ENCODE measurements at places on chromosomes 7 and 10.

GRCh38 chr7:148584154-148584827, 6.3 kb upstream of the C7orf33 start:
- no peak for DNase-seq

GRCh38 chr10:25017154-25017590, 760 bp downstream of the THNSL1 start:
- DNase-seq, result no peak

DNA sequence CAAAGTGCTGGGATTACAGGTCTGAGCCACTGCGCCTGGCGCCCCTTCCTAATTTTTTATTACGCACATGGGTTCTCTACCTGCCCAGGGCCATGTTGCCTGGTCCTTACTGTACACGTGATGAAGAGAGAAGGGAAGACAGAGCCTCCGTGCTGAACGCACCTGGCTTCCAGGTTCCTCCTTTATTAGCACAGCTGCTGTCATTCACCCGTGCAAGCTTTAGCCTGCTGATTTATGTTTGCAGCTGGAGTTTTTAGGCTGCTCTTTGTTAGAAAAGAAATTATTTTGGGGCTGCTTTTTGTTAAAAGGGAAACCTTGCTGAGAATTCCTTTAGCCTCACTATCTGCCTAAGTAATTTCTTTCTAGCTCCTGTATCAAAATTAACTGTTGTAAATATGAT, 417.0 kb downstream of the CALN1 start:
- DNase-seq, result no peak

DNA sequence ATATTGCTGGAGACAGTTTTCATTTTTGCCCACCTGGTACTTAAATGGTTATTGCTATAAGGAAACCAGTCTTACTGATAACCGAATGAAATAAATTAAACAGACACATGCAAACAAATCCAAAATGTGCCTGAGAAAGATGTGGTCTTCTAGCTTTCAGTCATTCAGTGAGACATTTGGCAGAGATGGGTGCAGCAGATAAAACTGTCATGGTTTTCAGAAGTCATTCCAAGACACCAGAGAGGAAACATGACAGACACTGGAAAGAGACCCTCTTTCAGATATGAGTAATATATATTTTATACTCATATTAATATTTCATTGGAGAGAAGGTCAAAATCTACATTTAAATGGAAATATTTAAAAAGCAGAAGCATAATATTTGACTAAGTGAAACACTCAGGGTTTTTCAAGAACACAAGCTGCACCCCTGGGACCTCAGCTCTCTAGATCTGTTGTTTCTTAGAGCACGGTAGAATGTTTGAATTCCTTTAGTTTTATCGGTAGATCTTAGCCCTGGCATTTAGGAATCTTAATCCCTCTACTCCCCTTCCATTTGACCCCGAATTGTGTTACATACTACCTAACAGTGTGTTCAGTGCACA, 246.1 kb downstream of the AUTS2 start:
- DNase-seq, result no peak

DNA sequence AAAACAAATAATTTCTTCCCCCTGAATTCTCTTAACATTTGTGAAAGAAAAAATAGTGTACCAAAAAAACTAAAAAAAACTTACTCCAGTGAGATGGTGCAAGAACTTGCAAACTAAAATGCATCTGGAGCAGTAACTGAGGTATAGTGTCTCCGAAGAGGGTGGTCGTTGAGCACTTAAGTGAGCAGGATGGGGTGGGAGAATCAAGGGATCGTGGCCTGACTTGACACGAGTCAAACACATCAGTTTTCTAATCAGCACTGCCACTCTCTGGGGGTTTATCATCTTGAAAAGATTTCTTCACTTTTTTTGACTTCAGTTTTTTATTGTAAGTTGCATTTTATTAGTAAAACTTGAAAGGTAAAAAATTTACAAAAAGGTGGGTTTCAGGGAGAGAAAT, 2.5 kb downstream of the ZNF273 start:
- DNase-seq, result no peak

DNA sequence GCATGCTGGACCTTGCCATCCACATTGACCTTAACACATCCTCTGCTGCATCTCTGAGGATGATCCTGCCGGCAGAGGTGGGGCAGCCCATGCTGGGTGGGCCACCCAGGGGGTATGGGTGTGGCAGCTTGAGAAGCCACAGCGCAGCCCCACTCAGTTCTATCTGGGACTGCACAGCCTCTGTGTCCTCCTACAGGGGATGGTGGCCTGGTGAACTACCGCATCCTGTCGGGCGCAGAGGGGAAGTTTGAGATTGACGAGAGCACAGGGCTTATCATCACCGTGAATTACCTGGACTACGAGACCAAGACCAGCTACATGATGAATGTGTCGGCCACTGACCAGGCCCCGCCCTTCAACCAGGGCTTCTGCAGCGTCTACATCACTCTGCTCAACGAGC, 12.2 kb upstream of the C10orf105 start:
- DNase-seq, result no peak

DNA sequence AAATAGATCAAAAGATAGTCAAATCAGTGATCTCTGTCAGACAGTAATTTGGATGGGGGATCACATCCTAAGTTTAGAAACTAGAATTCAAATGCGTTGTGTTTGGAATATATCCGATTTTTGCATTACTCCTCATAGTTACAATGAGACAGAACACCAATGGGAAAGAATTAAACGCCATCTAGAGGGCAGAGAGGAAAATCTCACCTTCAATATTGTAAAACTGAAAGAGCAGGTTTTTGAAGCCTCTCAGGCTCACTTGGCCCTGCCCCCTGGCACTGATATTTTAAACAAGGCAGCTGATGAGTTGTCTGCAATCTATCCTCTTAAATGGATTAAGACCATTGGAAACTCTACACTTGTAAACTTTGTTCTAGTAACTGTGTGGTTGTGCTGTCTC, 17.7 kb downstream of the FRG2B start:
- DNase-seq, result peak; percentile 5

GRCh38 chr7:129434675-129435318, 565 bp downstream of the STRIP2 start:
- DNase-seq, result no peak

- no peak for DNase-seq
These were observed 43.0 kb downstream of the DNAJC12 start for GRCh38 chr10:67794909-67795460.

DNA sequence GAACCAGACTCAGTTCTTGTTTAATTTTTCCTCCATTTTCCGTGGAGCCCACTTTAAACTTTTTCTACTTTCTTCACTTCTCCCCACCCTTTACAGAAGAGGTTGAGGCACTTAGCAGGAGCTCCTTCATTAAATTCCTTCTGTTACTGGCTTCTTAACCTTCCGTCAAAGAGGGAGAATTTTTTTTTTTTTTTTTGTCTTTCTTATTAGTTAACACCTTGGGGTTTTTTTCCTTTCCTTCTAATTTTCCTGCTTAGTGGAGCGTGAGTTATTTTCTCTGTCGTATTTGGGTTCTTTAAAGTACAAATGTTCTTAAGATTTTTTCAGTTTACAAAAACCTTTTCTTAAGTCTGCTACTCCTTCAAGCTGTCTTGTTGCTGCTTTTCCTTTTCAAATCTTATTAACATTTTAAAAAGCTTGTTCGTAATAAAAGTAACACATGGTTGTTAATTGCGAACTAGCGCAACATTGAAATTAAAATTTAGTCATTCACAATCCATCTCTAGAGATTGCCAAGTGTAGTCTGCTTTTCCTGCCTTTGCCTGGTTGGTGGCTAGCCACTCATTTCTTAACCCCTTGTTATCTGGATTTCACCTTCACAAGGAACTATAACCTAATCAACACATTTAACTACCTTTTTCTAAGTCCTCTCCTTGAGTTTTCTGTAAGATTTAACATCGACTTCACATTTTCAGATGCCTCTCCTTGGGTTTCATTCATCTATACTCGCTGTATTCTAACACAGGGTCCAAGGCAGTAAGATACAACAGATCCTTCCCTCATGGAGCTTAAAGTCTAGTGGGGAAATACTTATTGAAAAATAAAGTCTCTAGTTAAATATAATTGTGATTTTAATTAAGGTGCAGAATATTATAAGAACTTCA, 2.0 kb downstream of the BMPR1A start:
- DNase-seq, result no peak

DNA sequence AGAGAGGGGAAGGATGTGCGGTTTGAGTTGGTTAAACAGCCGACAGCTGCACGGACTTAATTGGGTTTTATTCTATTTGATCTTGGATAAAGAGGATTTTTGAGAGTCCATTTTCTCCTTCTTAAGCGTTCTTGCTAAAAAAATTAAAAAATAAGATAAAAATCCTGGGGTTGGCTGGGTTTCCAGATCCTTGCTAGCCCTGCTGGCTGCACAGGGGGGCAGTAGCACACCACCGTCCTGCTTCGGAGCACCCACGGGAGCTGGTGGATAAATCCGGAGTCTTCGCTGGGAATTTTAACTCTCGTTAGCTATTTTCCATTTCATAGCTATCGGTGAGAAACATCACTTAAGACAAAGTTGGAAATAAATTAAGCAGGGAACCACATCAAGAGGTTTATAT, 792.0 kb downstream of the TYW1 start:
- no peak for DNase-seq

GRCh38 chr10:14606633-14607032, 168.1 kb downstream of the FAM107B start:
- DNase-seq, result no peak

DNA sequence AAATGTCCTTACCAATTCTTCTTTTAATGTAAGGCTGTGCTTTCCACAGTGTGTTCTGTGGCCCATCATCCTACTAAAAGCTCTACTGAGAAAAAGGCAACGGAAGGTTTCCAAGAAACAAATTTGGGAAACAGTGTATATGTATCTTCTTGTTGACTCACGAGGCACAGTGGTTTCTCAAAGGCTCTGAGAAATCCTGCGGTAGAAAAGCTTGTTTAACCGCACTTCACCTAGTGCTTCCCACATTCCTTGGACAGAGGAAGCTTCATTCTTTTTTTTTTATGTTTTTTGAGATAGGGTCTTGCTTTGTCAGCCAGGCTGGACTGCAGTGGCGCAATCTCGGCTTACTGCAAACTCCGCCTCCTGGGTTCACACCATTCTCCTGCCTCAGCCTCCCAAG, 84.5 kb downstream of the TACC2 start:
- DNase-seq, result no peak

GRCh38 chr10:119206603-119207365, 587 bp upstream of the GRK5 start:
- no peak for DNase-seq

- DNase-seq, result no peak
These were observed 33.9 kb downstream of the STARD3NL start for GRCh38 chr7:38211940-38212339.

DNA sequence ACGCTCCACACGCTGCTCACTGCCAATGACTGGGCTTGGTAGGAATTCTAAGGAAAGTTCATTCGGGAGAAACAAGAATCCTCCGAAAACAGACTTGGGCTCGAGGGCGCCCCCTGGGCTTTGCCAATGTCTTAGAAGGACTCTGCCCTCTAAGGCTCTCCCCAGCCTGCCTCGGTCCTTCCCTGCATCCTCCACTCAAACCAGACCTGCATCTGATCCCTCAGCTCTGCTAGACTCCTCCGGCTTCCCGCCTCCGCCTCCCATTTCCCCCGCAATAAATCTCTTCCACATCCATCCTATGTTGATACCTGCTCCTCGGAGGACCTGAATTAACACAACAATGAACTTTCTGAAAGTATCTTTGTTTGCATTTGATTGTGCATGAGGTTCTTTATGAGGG, 177.6 kb downstream of the PLPP4 start:
- no peak for DNase-seq

DNA sequence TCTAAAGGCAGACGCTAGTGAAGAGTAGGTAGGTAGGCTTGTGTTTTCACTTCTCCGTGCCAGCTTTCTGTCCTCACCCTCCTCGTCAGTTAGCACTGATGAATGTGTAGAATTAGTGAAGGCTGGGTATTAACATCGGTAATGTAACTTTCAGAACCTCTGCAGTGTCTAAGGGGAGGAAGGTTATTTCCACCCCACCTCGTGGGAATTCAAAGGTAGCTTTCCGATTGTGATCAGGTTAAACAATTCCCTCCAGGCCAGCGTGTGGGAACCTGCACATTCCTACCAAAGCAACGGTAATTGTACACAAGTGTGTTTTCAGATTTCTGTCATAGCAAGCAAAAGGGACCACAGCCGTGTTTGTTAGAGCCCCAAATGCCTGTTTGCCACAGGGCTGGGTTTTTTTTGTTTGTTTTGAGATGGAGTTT, 405.0 kb upstream of the GALNT17 start:
- no peak for DNase-seq

- no peak for DNase-seq
These were observed 609.8 kb upstream of the FOXK1 start for GRCh38 chr7:4072161-4072925.

- no peak for DNase-seq
These were observed 198.3 kb downstream of the PLXNA4 start for GRCh38 chr7:132377703-132378584.

DNA sequence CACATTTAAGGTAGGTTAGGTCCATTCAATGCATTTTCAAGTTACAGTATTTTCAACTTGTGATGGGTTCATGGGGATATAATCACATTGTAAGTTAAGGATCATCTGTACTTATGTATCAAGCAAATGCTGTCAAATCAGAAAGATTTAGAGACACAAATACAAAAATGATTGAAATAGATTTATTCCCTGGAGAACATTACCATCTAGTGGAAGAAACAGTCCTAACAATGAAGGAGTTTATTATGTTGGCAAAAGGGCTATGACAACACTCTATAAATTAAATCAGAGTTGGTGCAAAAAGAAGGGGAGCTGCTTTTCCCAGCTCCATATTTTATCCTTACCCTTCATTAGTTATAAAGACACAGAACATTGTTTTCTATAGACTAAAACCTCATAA, 69.0 kb downstream of the PRSS58 start:
- DNase-seq, result no peak

DNA sequence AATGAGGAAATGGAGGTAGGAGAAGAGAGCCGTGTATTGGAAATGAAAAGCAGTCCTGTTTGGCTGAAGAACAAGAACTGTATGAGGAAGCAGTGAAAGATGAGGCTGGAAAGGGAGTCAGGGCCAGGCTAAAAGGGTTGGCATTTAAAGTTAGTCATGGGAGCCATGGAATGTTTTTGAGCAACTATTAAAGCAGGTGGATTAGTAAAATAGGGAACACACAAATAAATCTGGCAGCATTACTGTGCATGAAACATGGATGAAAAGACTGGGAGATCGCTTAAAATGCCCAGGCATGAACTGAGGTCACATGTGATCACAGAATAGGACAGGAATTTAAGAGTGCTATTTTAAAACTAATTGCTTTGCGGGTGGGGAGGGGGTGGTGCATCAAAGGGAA, 1.4 kb upstream of the IFRD1 start:
- DNase-seq, result no peak

- DNase-seq, result no peak
These were observed 109.6 kb downstream of the SRPK2 start for GRCh38 chr7:105278973-105279687.

DNA sequence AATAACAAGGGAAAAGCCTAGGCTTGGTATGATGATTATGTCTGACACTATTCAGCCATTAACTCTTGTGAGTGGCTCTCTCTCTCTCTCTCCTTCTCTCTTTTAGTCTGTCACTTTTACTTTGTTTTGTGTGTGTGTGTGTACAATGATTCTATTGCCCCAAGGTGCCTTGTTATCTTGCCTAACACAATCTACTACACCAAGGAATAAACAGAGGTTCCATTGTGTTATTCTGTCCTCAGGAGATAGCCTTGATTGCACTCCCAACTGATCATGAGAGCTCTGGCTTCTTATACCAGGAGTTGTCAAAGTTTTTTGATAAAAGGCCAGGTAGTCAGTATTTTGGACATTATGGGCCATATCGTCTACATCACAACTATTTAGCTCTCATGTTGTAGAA, 123.4 kb upstream of the CALCR start:
- no peak for DNase-seq

- DNase-seq, result no peak
These were observed 119.1 kb upstream of the PFKP start for GRCh38 chr10:2948127-2948854.
